NCI-H1694 (cell line): ENCODE measurements at places on chromosomes 12 and 14.

GRCh38 chr12:100138048-100138802 is 4.4 kb downstream of the BLTP3B start:
- DNase-seq = no peak

DNA sequence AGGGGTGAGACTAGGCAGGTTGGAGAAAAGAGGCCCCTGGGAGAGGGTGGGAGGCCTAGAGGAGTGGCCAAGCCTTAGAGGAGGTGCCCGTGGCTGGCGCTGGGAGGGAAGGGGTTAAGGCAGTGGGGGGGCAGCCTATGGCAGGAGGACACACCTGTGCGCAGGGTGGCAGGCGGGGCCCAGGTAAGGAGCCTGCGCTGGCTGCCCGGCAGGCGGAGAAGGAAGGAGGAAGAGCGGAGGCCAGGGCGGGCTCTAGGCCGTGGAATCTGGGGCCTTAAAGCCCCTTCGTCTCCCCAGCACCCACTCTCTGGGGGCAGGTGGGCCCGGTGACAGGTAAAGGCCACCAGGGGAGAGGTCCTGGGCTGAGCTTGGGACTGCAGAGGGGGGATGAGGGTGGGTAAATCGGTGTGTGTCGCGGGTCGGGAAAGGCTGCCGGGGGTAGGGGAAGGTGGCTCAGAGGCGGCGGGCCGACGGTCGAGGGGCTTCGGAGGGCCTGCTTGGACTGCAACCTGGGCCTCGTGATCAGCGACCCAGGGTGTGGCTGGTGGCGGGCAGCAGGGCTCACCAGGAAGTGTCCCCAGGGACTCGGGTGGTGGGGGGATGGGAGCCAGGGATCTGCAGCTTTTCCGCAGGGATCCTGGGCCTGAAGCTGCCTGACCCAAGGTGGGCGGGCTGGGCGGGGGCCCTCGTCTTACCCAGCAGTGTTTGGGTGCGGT is 7.3 kb downstream of the PHB2 start:
- no peak for DNase-seq

DNA sequence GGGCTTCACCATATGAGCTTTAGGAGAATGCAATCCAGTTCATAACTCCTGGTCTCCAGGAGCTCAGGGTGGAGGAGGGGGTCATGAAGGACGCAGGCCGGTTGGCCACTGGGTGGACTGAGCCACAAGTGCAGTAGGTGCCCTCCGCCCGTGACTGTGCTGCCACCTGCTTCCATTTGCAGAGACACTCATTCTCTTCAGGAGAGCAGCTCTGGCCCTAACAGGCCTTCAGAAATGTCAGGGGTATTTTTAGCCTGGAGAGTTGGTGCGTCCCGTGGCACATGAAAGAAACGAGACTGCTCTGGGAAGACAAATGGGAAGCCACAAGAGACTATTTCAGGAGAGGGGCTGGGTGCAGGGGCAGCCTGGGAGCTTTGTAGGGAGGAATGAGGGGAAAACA is 74.6 kb upstream of the MYL2 start:
- no peak for DNase-seq

- no peak for DNase-seq
These were observed 1.9 kb upstream of the ITGB7 start for GRCh38 chr12:53208877-53209463.

- no peak for DNase-seq
These were observed 111.0 kb downstream of the SLC8A3 start for GRCh38 chr14:70077720-70078119.

GRCh38 chr12:6225630-6226001 is 25.4 kb downstream of the CD9 start:
- no peak for DNase-seq

DNA sequence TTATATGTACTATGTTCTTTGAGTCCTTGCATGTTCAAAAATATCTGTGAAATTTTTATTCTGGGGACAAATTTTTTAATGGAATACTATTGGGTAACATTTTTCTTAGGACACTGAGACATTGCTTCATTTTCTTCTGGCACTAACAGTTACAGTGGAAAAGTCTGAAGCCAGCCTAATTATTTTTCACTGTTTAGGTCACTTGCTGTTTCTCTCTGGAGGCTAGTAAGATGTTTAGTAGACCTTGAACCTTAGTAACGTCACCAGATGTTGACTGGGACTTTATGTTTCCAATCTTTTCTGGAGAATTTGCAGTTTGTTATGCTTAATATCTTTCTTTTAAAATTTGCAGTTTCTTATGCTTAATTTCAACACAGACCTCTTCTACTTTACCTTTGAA is 12.3 kb upstream of the EPYC start:
- no peak for DNase-seq

GRCh38 chr14:73333031-73333430 is 95.7 kb downstream of the PAPLN start:
- no peak for DNase-seq

DNA sequence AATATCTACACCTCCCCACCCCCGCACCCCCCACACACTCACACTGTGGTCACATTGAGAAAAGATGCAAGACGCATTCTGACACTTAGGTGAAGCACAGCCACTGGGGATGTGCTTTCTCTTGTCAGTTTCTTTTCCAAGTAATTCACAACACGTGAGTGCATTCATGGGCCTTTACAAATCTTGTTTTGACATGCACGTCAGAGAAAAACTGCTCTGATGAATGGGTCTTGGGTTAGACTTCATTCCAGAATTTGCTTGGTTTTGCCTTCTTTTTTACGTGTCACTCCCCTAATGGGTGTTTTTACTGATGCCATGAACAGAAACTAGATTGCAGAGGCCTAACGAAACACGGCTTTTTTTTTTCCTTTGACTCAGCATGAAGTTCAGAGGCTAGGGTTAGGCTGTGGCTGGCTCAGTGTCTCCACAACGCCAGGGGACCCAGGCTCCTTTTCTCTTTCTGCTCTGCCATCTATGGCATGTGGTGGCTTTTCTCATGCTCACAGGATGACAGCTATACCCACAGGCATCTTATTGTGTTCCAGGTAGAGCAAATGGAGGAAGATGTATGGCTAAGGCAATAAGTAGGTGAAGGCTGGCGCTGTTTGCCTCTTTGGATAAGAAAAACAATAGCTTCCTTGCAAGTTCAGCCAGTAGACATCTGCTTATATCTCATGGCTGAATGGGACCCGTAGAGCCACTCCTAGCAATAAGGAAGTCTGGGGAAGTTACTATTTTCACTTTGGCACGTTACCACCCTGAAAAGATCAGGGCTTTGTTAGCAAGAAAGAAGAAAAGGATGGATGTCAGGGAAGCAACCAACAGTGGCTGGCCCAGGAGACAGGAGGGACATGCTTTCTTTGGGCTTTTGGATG is 253.3 kb downstream of the SLC15A4 start:
- no peak for DNase-seq

DNA sequence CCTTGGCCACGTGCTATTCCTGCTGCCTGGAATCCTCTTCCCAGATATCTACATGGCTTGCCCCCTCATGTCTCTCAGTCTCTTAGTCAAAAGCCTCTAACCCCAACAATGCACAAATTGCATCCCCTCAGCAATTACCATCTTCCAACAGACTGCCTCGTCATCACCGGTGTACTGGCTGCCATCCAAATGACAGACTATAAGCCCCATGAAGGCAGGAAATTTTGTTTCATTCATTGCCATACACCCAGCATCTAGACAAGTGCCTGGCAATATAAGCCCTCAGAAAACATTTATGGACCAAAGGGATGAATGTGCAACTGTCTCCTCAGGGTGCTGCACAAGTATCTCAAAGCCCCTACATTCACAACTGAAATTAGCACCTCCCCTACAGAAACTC is 5.8 kb downstream of the GLT8D2 start:
- DNase-seq = no peak

GRCh38 chr12:110741341-110742095 is 1.2 kb downstream of the PPP1CC start:
- DNase-seq = no peak

DNA sequence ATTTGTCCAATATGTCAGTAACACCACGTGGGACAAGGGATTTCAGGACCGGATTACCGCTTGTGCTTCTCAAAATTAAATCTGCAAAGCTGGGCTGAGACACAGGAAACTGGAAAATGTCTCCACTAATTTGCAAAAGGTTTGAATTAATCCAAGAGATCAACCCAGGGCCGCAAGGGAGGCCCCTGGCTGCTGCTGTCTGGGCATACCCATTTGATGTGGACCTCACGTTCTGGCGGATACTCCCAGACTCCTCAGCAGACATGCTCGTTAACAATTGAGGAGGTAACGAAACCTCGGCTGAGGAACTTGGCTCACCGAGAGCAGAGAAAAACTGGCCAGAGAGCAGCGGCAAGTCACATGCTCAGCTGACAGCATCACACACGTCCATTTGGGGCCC is 180.6 kb downstream of the SLC15A4 start:
- DNase-seq = no peak

- DNase-seq = no peak
These were observed 4.2 kb upstream of the SLC8A3 start for GRCh38 chr14:70192915-70193314.

DNA sequence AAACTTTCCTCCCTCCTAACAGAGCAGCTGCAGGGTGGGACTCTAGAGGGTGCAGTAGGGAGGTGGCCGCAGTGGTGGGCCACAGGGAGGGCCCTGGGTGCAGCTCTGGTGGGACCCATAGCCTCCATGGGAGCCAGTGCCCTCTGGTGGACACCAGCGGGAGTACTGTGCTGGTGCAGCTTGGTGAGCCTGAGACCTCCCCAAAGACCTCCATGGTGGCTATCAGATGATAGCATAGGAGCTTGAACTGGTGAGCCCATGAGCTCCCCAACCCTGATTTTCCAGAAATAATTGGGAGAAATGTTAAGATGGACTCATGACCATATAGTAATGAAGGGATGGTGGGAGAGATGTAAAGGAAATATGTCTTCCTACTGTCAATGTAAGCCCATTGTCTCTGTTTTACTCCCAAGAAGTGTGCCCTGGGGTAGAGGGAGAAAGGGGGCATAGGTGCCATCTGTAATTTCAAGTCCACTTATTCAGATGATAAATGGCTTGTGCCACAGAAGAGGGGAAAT is 98.7 kb downstream of the GAS2L3 start:
- DNase-seq = no peak

GRCh38 chr14:70901269-70901668 is 6.0 kb upstream of the PCNX1 start:
- no peak for DNase-seq

- DNase-seq = no peak
These were observed 328.8 kb upstream of the NOVA1 start for GRCh38 chr14:26926585-26926984.

GRCh38 chr12:56221232-56221756 is 428 bp downstream of the RNF41 start:
- DNase-seq = peak; percentile 46

DNA sequence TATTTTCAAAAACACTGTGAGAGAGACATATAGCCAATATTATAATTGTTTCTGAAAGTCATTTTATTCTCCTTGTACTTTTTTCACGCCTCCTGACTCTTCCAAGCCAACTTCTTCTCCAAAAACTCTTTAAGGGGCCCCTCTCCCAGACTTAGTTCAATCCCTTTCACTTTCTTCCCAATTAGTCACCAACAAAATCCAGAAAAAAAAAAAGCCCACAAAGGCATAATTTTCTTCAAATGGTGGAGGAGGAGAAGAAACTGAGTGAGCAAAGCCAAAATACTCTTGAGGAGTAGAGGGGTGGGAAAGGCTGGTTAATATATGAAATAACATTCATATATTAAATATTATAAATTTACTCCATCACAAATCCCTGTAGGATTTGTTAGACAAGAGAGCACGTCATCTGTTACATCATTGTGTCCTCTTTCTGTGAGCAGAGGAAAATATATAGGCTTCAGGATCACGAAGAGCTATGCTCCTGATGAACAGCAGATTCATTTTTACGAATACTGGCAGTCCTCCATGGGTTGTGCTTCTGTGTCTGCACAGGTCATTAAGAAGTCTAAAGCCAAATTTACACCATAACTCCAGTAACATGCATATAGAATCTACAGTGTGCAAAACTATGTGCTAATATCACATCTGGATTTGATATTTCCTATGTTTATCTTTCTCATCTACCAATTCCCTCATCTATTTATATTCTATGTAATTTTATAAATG is 25.9 kb upstream of the NID2 start:
- DNase-seq = no peak

GRCh38 chr12:89901906-89902642 is 193.4 kb upstream of the ATP2B1 start:
- no peak for DNase-seq

- DNase-seq = no peak
These were observed 221.4 kb downstream of the MDGA2 start for GRCh38 chr14:47454025-47454424.

GRCh38 chr14:78162202-78162601 is 8.0 kb upstream of the NRXN3 start:
- no peak for DNase-seq

DNA sequence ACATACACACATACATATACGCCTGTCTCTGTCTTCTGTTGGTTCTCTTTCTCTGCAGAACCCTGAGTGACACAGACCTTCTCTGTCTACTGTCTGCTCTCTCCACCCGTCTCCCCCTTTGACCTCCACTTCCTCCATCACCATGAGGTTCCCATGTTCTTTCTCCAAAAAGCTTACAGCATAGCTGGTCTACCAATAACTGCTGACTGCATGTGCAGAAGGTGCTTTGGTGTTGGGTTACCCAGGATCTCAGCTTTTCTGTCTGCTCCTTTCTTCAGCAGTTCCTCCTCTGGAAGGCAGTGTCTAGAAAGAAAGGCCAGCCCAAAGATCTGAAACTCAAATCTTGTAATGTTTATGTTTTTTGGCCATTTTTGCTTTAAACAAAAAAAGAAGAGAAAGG is 125.6 kb downstream of the SMOC1 start:
- DNase-seq = no peak

DNA sequence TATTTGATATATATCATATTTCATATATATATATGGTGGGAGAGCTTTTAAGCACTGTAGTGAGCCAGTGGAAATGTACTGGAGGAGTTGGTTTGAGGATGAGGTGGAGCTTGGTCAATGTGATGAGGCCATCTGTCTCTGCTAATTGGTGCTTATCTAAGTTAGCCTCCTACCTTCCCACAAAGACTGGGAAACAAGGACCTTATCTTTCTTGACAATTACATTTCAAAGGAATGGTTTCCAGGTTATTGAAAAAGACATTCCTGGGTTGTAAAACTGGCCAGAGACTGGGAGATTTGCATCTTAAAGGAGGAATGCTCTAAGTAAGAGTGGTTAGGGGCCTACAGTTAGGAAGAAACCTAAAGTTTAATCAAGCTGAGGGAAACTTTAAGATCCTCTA is 212.8 kb upstream of the SYT1 start:
- no peak for DNase-seq

GRCh38 chr12:132318618-132319033 is 10.8 kb downstream of the GALNT9 start:
- no peak for DNase-seq

GRCh38 chr12:87348071-87348470 is 681.1 kb downstream of the C12orf50 start:
- DNase-seq = no peak

DNA sequence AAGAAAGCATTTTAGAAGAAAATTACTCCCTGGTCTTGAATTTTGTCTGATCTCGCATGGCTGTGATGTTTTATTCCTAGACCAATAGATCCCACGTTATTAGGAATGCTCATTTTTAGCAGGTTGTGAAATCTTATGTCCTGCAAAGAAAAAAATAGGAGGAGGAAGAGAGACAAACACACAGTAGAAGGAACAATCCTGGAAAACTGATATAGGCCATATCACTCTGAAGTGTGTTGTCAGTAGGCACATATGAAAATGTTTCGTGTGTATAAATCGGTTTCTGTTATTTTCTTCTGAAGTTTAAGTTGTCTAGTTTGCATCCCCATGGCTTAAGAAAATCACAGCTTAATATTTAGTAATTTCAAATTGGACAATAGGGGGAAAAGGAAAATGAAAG is 12.4 kb downstream of the SLCO1B3 start:
- DNase-seq = no peak
